ENCODE measurements at places on chromosomes 5 and 9.

DNA sequence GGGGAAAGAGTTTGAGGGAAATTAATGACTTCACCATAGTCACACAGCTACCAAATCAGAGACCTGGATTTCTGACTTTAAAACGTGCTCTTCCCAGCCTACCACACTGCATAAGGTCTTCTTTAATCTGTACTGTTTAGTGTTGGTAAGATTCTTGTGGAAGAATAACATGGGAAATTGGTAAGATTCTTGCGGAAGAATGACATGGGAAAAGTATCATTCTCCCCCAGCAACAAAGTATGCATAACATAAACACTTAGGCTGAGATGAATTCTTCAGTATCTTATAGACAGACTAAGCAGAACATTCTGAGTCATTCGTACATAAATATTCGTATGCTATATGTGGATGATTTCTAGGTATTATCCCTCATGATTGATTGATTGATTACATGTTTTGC lies 170.4 kb downstream of the FOCAD start:
- no peak for DNase-seq

GRCh38 chr9:694403-695154 lies 146.9 kb upstream of the DMRT1 start:
- peak; percentile 58 for DNase-seq

DNA sequence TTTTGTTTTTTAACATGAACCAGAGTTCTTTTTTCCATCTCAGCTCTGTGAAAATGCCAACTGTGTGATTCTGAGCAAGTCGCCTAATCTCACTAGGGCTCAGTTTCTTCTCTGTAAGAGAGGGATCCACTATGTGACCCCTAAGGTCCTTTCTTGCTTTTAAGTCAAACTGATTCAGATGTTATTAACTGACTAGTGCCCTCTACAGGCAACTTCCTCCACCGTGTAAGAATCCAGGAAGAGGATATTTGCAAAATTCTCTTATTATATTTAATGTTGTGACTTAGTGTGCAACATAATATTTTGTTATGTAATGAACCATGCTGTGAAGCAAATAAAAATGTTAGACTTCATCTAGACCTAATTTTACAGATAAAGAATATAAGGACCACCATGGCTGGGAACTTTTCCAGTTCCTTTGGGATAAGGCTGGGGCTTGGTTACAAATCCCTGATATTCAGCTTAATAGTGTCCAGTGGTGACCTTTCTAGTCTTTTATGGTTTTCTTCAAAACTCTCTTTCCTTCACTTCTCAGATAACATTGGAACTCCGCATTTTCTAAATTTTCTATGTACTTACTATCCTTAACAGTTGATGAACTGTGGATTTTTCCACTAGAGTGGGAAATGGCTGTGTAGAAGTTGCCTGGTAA lies 244.7 kb downstream of the PIK3R1 start:
- no peak for DNase-seq

- DNase-seq, result no peak
These were observed 359.7 kb downstream of the MLLT3 start for GRCh38 chr9:20262611-20263010.

- no peak for DNase-seq
These were observed 102.9 kb downstream of the C9orf152 start for GRCh38 chr9:110105107-110105506.

DNA sequence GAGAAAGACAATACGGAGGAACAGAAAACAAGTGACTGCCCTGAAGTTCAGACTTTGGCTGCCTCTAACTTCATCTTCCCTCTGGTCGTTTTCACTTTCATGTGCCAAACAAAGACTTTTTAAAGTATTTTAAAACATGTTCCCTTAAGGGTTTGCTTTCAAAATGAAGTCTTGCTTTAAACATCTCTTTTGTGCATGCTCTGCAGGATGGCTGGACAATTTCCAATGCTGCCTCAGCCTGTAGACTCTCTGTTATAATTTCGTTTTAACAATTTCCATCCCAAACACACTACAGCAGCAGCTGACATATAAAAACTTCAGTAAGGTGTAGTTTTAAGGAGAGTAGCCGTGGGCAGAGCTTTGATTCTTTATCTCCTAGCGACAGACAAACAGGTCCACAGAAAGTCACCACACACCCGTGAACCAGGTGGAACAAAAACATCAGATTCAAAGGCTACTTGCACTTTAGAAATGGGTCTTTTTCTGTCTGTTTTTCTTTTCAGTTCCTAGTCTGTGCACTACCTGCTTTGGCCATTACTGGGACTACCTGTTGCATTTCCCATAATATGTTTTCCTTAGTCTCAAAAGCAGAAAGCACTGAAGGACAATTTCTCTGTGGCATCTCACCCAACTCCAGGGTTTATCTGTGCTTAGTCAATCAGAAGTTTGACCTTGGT lies 308.9 kb downstream of the DTWD2 start:
- DNase-seq, result no peak

GRCh38 chr5:124519396-124519795 lies 227.0 kb downstream of the ZNF608 start:
- DNase-seq, result no peak

GRCh38 chr5:16886366-16886736 lies 49.7 kb downstream of the MYO10 start:
- DNase-seq, result no peak

DNA sequence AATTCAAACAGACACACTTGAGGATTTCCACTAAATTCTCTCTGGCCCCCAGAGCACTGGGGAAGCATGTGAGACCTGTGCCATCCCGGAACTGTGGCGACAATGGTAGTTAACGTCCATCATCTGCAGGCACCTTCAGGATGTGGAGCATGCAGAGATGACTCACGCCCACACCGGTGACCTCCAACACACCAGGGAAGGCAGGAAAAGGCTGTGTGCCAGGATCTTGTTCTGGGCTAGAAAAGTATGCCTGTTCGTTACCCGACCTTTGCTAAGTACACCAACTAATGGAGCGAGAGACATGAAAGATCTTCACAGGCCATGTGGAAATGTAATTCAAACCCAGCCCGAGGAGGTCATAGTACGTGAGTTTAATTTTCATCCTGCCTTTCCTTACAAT lies 208.8 kb downstream of the MELK start:
- peak; percentile 86 for DNase-seq

- DNase-seq, result no peak
These were observed 345.6 kb downstream of the EBF1 start for GRCh38 chr5:158754018-158754514.

GRCh38 chr9:129487658-129488483 lies 133.0 kb downstream of the C9orf50 start:
- DNase-seq, result peak; percentile 45

DNA sequence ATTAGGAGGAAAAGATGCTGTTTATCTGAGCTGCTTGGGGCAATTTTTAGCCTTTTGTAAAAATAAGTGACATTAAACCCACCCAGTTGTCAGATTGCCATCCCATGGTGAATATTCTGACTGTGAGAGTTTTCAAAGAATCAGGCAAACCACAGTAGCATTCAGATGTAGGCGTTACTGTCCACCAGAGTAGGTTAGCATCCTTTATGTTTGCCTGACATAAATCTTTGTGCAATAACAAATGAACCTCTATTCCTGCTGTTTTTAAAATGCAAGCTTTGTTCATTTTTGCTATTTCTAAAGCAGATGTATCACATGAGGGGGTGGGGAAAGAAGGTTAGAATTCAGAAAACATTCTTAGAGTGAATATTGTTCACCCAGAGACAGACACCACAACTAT lies 427.8 kb downstream of the CDH9 start:
- DNase-seq, result no peak

DNA sequence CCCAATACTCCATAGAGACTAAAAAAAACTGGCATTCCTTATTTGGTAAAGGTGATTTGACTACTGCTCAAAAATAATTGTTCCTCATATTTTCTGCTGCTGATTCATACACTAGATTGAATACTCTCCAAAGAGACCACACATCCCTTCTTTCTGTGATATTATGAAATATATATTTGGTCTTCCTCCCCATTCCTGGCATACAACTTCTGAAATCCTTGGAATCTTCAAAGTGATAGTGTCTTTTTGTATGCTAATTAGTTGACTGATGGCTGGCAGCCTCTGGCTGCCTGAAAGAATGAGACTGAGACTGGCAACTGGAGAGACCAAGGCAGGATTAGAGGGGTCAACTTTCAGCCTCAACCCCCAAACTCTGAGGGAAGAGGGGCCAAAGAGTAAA lies 348.0 kb upstream of the RFX3 start:
- no peak for DNase-seq

DNA sequence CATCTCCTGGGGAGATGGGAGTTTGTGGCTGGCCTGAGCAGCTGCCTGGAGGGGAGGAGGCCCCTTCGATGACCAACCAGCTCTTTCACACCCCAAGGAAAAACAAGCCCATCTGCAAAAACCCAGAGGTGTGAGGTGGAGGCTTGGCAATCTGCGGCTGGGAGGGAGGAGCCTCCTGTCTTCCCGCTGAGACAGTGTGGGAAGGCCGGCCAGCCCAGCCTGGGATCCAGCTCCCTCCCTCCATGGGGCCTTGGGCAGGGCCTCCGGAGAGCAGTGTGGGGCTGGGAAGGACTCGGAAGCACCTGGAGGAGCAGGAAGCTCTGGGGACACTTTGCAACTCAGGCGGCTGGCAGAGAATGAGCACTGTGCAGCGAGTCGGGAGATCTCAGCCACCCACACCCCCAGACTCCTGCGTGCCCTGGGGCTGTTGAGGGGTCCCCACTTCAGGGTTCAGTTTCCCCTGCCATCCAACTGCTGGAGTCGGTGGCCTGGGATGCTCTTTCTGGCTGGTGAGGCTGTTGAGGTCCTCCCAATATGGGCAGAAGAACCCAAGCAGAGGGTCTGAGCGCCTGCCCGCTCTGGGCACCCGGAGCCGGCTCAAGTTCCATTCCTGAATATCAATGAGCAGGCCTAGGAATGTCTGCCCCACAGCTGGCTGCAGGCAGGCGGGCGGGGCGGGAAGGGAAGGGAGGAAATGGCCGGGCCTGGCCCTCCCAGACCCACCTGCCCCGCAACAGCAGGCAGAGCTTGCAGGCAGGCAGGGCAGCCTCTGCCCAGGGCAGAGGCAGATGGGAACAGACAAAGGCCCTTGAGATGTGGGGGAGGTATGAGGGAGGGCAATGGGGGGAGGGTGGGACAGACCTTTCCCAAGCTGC lies 101.1 kb downstream of the FGF18 start:
- peak; percentile 80 for DNase-seq

GRCh38 chr5:151598984-151599383 lies 7.9 kb upstream of the FAT2 start:
- no peak for DNase-seq

DNA sequence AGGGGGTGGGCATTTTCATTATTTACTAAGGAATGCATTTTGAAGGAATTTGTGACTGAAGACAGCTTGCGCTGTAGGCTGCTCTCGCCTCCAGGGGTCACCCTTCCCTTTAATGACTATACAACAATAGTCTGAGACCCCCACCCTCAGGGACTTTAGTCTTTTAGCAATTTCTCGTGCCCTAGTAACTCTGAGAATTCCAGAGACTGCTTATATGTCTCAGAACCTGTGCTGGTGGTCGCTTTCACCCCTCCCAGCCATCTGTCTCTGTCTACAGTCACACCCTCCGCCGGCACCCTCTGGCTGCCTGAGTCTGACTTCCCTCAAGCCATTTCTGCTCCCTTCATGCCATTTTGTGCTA lies 671.4 kb downstream of the NR2F1-AS1 start:
- peak; percentile 5 for DNase-seq

- DNase-seq, result no peak
These were observed 3.4 kb downstream of the SMIM3 start for GRCh38 chr5:150781706-150782614.

DNA sequence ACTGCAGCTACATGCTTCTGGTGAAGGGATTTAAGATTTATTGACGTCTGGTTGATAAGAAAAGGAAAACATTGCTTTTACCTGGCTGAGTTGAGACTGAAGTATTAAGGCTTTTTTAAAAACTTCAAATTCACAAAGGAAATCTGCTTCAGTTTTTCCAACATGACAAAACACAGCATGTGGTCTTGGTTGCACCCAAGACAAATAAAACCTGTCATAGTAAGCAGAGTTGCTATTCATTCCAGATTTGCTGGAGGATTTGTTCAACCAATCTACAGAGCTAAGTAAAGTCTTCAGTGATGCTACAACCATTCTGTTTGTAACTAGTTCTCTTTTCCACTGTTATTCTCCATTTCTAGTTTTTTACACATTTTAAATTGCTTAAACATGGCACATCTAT lies 11.3 kb downstream of the C5orf63 start:
- no peak for DNase-seq

DNA sequence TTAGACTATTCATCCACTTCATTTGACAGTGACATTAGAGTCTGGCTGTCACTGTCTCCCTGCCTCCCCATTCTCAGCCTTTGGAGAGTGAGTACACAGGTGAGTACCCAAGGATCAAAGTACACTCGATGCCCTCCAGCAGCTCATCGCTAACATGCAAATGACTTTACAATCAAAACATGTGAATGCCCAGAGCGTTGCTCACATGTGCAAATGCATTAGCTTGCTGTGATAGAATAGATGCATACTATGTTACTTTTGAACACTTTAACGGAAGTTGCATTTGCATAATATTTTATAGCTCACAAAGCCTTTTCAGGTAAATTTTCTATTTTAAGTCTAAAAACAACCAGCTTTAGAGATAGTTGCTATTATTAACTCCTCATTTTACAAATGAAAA lies 107.6 kb downstream of the SYK start:
- no peak for DNase-seq

All from urothelium cell line (cell line).